ENCODE measurements at places on chromosomes 12 and 14. TPM values are rescaled to one million over a fixed set of nuclear protein-coding genes. Genes with fewer than 3 reads are reported as not detected.

DNA sequence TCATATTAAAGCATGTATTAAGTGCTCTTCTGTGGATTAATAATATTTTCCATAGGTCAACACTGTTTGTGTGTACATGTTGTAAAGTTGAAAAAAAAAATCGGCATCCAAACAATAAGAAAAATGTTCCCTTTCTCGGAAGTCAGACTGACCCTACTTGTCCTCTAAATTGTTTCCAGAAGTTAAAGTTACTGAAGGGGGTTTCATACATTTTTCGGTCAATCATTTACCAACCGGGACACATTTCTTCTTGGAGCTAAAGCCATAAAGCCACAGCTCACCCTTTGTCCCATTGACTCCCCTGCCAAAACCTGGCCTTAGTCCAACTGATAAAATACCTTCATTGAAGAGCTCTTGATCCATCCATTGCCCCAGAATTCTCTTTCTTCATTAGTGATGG, 230.0 kb downstream of the ANO2 start:
- no peak for DNase-seq

DNA sequence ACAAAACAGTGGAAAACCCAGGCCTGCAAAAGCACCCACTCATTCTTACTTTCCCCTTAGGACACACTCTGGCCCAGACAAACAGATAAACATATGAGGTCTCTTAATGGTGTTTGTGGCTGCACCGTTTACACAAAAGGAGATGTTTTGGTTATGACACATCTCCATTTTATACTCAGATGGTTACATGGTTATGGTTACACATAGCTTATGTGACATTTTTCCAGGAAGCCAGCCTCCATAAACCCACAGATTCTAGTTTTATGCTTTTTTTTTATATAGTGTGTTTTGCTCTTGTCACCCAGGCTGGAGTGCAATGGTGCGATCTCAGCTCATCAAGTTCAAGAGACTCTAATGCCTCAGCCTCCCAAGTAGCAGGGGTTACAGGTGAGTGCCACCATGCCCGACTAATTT, 3.5 kb upstream of the KLRD1 start:
- no peak for DNase-seq

DNA sequence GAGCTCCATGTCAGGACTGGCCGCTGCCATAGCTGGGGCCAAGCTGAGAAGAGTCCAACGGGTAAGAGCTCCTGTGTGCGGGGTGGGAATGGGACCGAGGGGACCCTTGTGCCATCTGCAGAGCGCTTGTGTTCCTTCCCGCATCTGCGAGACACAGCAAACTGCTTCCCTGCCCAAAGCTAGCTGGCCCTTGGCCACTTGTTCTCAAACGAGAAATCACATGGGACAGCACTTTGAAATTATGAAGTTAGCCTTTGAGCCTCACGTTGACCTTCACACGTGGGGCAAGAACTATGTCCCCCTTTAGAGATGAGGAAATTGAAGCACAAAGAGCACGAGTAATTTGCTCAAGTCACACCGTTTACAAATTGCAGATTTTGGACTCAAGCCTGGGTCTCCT, 30.8 kb downstream of the DEGS2 start:
- no peak for DNase-seq

Gene HHIPL1
- 1.8 TPM for polyA plus RNA-seq

Gene LALBA
- polyA plus RNA-seq, result not detected

Gene SNAPC1
- 12.1 TPM for polyA plus RNA-seq

Gene RGS6
- polyA plus RNA-seq, result 0.93 TPM
